Effector CD4-positive, alpha-beta T cell (primary cell): ENCODE measurements at places on chromosomes 1 and 21.

DNA sequence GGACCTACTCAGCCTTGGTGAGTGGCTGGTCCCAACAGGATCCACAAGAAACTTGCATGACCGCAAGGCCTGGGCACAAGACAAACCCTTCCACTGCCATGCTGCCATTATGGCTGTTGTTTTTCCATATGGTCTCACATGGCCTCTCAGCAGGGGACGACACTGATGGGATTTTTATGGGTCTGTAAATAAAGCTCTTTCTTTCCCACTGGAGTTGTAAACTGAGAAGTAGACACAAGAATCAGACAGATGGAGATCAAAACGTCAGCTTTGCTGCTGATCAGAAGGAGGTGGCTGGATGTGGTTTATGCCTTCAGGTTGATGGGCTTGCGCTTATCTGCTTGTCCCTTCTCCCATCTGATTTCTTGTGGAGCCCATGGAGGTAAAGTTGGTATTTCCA is 138.1 kb upstream of the KCNJ6 start:
- no peak for DNase-seq

- DNase-seq, result no peak
Measured at GRCh38 chr1:73040811-73041210, 758.5 kb upstream of the NEGR1 start.

DNA sequence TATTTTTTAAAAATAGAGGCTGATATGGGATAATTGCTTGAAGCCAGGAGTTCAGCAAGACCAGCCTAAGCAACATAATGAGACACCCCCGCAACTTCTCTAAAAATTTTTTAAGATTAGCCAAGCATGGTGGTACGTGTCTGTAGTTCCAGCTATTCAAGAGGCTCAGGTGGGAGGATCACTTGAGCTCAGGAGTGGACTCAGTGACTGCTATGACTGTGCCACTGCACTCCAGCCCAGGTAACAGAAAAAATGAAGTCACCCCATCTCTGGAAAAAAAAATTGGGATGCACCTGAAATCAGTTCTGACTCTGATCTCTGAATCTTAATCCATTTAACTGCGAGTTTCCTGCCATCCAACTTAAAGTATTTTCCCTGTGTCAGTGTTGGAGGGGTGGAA is 124.2 kb downstream of the MRPS6 start:
- DNase-seq, result no peak

DNA sequence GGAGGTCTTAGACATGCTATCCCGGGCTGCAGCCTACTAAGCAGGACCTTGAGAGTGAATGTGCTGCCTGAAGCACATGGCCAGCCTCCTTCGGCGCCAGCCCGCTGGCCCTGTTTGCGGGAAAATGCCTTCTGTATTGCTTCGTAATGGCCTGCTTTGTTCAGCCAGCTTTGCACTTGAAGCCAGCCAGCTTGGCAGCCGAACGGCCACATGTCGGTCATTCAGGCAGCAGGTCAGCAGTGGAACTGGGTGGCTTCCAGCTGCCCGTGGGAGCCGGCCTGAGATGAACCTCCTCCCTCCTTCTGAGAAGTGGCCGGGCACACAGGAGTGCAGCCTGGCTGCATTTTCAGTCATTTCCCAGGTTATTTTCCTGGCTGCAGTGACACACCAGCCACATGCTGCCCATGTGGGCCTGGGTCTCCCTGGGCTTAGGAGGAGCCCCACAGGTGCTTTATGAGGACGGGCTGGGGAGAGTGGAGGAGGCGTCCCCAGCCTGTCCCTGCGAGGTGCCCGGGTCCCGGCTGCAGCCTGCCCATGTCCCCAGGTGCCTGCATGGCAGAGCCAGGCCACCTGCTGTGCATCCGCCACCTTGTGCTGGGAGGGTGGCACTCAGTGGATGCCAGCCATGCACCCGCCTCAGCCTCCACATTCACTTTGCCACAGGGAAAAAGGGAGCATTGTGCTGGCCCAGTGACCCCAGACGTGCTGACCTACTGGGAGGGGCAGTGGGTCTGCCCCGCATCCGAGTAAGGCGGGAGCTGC is 103.5 kb downstream of the SIK1 start:
- no peak for DNase-seq

GRCh38 chr1:51622455-51622913 is 5.6 kb downstream of the OSBPL9 start:
- no peak for DNase-seq

- DNase-seq, result no peak
Measured at GRCh38 chr1:18211764-18212163, 104.2 kb downstream of the IGSF21 start.

GRCh38 chr1:60596791-60597750 is 485.3 kb upstream of the NFIA start:
- DNase-seq, result no peak

DNA sequence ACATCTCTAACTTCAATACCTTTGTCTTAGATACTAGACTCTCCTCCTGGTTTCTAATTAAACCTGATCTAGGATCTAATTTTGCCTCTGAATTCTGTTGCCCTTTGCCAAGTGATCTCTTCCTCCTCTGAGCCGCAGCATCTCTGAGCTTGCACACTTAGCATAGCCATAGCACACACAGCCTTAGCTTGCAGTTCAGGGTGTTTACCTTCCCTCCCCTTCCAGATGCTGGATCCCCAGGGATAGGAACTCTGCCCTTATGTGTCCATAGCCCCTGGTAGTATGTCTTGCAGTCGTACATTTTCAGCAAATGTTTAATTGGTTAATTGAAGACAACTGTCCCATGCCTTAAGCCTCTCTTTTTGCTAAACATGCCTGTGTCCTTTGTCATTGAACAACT is 30.3 kb downstream of the SELL start:
- no peak for DNase-seq

- DNase-seq, result no peak
Measured at GRCh38 chr1:113940365-113941244, 11.5 kb downstream of the HIPK1 start.

- DNase-seq, result no peak
Measured at GRCh38 chr1:210360852-210361477, 32.3 kb downstream of the HHAT start.

DNA sequence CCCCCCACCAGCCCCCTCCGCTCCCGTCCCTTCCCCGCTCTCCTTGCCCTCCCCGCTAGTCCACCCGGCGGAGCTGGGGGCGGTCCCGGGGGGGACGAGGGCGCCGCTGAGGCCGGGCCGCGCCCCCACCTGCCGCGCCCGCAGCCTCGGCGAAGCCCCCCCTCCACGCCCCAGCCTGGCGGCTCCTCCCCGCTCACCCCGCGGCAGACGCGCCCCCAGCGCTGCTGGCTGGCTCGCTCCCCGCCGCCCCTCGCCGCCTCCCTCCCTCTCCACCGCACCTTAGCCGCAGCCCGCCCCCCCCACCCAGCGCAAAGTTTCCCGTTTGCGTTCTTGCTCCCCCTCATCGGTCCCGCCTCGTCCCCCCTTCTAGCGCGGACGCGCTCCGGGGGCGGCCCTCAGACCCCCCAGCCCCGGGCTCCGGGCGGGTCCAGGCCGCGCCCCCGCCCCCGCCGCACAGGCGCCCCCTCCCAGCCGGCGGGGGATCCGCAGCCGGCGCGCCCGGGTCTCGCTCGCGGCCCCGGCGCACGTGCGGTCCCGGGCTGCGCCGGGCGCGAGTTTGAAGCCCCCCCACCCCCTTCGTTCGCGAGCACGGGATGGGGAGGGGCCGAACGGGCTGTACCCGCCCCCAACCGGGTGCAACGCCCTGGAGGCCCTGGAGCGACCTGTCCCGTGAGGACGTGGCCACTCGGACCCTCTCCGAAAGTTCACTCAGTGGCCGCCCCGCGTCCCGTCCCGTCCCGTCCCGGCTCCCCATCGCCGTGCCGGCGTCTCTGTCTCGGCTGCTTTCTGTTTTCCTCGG is 623 bp downstream of the PTPRF start:
- no peak for DNase-seq

DNA sequence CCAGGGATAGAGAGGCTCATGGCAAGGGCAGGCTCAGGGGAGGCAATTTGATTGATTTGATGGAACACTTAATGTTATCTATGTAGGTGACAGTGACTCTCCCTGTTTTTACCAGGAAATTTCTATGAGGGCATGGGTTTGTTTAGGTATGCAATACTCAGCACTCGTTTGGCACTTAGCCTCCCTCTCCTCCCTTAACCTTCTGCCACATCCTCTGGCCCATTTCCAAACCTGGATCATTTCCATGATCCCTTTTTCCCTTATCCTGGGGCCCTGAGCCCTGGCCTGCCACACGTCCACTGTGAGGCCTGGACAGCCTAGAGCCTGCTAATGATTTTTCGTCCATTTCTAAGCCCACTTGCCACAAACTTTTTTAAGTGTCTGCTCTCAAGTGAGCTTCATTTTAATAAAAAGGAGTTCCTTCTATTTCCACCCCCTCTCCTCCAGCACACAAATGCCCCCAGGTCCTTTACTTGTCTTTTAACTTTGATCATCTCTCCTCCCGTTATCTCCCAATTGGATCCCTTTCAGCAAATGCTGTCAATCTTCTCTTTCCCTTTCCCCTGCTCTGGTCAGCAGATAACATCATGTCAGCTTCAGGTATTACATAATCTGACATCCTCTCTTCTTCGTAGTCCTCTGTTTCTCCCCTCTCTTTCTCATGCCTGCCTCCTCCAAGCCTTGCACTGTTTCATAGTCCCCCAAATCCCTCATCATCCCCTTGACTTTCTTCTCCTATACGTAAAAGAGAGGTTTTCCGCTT is 37.8 kb upstream of the GADD45A start:
- DNase-seq, result no peak

DNA sequence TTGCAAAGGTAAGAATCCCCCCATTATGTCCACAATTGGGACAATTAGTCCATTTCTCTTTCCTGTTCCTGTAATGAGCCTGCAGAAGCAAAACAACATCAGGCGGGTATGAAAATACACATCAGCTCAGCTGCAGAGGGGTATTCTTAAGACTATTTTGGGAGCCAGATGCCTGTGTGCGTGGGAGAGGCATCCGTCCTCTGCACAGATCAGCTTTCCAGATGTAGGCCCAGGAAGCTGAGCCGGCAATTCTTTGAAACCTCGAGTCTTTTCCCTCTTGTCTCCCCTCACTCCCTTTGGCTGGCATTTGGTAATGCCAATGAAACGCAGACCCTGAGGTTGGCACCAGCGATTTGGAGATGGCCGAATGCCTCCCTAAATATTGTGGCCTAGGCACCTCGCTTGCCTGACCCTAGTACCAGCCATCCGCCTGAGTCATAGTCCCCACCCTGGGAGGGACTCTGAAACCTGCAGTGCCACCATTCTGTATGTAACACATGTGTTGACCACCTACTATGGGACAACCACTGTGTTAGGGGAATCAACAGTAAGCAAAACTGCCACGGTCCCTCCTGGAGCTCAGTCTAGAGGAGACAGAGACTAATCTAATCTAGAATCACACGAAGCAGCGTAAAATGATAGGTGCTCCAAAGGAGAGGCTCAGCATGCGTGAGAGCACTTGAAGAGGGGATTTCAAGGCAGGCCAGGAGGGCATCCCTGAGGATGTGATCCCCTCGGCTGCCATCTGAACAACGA is 603.0 kb downstream of the MATN1 start:
- DNase-seq, result no peak

DNA sequence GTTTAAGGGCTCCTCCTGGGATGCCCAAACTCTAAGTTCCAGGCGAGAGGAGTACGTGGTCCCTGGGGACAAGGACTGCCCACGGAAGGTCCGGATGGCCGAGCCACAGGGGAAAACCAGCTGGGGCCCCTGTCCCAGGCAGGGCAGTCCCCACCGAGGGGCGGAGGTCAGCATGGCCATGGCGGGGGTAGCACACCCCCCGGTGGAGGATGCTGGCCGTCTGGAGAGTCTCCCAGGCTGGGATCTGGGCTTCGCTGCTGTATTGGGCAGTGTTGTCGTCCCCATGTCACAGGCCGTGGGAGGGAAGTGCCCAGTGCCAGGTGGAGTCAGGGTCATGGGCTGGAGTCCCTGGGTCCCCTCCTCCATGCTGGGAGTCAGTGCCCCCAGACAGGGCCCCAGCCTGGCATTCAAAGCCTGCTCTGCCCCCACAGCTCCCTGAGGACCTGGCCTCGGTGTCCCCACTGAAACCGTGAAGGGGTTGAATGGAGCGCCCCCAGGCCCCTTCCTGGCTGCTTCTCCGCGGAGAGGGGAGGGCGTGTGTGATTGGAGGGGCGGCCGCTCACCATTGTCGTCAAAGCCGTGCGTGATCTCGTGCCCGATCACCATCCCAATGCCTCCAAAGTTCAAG is 6.8 kb downstream of the PRXL2B start:
- no peak for DNase-seq

GRCh38 chr1:59419361-59420140 is 122.7 kb downstream of the FGGY start:
- no peak for DNase-seq

GRCh38 chr21:31184459-31184858 is 146.2 kb upstream of the KRTAP19-8 start:
- DNase-seq, result peak; percentile 57

GRCh38 chr1:63124666-63125191 is 197.6 kb upstream of the FOXD3 start:
- DNase-seq, result no peak

DNA sequence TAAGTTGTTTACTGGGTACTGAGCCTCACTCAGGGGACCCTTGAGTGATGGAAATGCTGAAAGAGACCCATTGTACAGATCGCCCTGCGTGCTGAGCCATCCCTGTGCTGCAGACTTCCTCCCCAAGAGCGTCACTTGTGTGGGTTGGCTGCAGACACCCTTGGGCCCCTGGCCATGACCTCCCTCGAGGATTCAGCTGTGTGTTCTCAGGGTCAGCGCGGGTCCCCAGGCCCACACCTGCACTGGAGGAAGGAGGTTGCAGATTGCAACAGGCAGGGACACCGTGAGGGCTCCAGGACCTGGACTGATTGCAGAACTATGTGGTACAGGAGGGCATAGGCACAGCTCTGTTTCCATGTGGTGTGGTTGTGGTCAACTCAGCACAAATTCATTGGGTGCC is 4.4 kb downstream of the SNAP47 start:
- no peak for DNase-seq

DNA sequence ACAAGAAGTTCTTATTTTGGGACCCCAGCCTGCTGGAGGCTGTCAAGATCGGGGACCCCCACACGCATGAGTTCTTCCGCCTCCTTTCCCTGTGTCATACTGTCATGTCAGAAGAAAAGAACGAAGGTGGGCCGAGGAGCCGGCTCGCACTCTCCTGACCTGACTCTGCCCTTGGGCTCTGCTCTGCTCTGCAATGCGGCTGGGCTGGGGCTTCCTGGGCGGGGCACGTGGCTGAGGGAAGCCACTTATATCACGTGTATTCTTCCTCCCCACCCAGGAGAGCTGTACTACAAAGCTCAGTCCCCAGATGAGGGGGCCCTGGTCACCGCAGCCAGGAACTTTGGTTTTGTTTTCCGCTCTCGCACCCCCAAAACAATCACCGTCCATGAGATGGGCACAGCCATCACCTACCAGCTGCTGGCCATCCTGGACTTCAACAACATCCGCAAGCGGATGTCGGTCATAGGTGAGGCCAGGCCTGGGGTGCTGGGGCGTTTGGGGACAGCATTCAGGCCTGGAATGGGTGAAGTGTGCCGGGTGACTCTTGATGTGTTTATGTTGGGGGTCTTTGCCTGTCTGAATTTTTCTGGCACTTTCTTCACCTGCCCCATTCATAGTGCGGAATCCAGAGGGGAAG is 17.6 kb downstream of the ATP8B2 start:
- peak; percentile 59 for DNase-seq

GRCh38 chr1:67695963-67696362 is 11.0 kb downstream of the GADD45A start:
- no peak for DNase-seq

GRCh38 chr1:24961334-24961733 is 31.3 kb upstream of the RUNX3 start:
- DNase-seq, result no peak
